ENCODE measurements at places on chromosomes 12 and 14. TPM values are rescaled to one million over a fixed set of nuclear protein-coding genes. Genes with fewer than 3 reads are reported as not detected.

SLC2A14 gene
- total RNA-seq: not detected

GPR162 gene
- total RNA-seq: 2.6 TPM

PROX2 gene
- total RNA-seq: not detected

E2F7 gene
- 2.3 TPM for total RNA-seq

SLC7A7 gene
- 2.5 TPM for total RNA-seq

FOXM1 gene
- 19.3 TPM for total RNA-seq

ERH gene
- 51.0 TPM for total RNA-seq

SIRT4 gene
- 3.6 TPM for total RNA-seq

ITFG2 gene
- 32.6 TPM for total RNA-seq

NPC2 gene
- 291 TPM for total RNA-seq

SERPINA6 gene
- not detected for total RNA-seq

PTPRR gene
- not detected for total RNA-seq

SYT1 gene
- total RNA-seq: 43.3 TPM

KRT77 gene
- not detected for total RNA-seq

BDKRB1 gene
- total RNA-seq: not detected

STXBP6 gene
- 2.7 TPM for total RNA-seq

GEMIN2 gene
- total RNA-seq: 41.6 TPM

TPH2 gene
- total RNA-seq: not detected

SLC7A8 gene
- 11.7 TPM for total RNA-seq

ANG gene
- 4.8 TPM for total RNA-seq

CPM gene
- 0.08 TPM for total RNA-seq

FOXN4 gene
- not detected for total RNA-seq

PIWIL1 gene
- not detected for total RNA-seq

CISTR gene
- not detected for total RNA-seq

TAC3 gene
- not detected for total RNA-seq

LTBR gene
- total RNA-seq: 71.8 TPM

FAM161B gene
- total RNA-seq: 3.1 TPM

HOXC11 gene
- not detected for total RNA-seq

TCL1B gene
- not detected for total RNA-seq

OR6C2 gene
- not detected for total RNA-seq

LMNTD1 gene
- not detected for total RNA-seq

CLEC9A gene
- not detected for total RNA-seq

ESR2 gene
- 0.16 TPM for total RNA-seq

ESRRB gene
- total RNA-seq: not detected

RAD9B gene
- 5.5 TPM for total RNA-seq

ERP27 gene
- total RNA-seq: not detected

All from fibroblast of the aortic adventitia (primary cell).